Naive thymus-derived CD4-positive, alpha-beta T cell (primary cell): ENCODE measurements at places on chromosomes 2 and 18. TPM values are rescaled to one million over a fixed set of nuclear protein-coding genes. Genes with fewer than 3 reads are reported as not detected.

GRHL1 gene
- polyA plus RNA-seq: not detected

HOXD1 gene
- not detected for polyA plus RNA-seq

C2orf78 gene
- polyA plus RNA-seq: not detected

HADHA gene
- polyA plus RNA-seq: 150 TPM

ESPNL gene
- not detected for polyA plus RNA-seq

CD226 gene
- 27.9 TPM for polyA plus RNA-seq

LINC00305 gene
- polyA plus RNA-seq: not detected

CHRNG gene
- 0.26 TPM for polyA plus RNA-seq

C2orf80 gene
- not detected for polyA plus RNA-seq

RMND5A gene
- polyA plus RNA-seq: 13.9 TPM

- DNase-seq: no peak
Measured at GRCh38 chr2:6929196-6929819, 12.1 kb downstream of the RNF144A start.

DNA sequence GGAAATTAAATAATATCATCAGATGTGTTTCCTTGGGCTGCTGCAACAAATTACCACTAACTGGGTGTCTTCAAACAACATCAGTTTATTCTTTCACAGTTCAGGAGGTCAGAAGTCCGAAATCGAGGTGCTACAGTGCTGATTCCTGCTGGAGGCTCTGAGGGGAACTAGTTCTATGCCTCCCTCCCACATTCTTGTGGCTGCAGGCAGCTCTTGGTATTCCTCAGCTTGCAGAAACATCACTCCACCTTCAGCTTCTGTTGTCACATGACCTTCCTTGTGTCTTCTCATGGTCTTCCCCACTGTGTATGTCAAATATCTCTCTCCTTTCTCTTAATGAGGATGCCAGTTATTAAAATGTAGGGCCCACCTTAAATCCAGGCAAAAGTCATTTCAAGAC lies 29.3 kb upstream of the DCC start:
- no peak for DNase-seq

- DNase-seq: no peak
Measured at GRCh38 chr2:133602538-133602937, 34.3 kb upstream of the NCKAP5 start.

- DNase-seq: no peak
Measured at GRCh38 chr2:178304333-178304732, 110.0 kb downstream of the OSBPL6 start.

GRCh38 chr2:101231937-101232730 lies 20.6 kb upstream of the CNOT11 start:
- DNase-seq: no peak

DNA sequence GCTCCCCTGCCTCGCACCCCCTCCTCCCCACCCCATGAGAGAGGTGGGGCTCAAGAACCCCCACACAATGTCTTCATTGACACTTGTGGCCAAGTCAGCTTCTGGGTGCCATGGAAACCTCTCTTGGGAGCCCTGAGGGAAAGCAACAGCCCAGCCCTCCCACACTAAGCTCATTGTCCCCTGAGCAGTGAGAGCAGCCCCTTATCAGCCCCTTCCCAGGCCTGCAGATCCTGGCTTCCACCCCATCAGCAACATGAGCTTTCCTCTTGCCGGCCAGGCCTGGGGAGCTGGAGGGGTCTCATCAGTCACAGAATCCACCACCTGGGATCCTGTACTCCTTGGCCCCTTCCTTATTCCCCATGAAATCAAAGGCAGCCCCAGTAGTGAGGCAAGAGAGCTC lies 107.8 kb upstream of the ST3GAL5 start:
- no peak for DNase-seq

GRCh38 chr2:186058614-186059013 lies 320.0 kb downstream of the FSIP2 start:
- DNase-seq: no peak

DNA sequence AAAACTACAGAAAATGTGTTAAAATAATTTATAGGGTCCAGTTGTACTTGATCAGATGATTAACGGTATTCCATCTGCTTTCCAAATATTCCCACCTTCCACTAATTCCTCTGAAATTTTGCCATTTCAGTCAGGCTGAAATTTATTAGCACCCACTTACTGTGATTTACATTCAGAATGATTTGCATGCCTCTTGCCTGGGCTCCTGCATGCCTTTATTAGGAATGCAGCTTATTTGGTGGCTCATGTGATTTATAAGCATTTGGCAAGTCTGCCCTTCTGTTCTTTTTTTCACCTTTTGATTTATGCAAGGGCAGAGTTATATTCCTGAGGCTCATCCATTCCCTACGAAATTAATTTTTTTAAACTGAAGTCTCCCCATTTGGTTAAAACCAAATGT lies 1594.5 kb upstream of the PIK3C3 start:
- DNase-seq: no peak

DNA sequence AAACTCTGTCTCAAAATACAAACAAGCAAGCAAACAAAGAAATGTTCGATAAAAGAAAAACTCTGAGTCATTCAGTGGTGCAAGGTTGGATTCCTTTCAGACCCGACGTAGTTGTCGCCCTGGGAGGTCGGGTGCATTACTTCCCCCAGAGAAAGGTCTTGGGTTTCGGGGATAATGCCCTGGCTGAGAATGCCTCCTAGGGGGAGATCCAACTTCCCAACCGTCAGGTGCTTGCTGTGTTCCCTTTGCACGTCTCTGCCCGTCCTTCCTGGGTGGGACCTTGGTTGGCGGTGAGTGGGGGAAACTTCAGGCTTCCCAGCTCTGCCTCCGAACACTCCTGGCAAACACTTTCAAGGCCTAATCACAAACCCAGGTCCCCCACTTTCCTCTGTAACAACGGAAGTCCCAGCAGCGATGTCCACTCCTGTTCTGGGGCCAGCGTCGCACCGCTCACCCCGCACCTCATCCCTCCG lies 609 bp downstream of the TPGS2 start:
- peak; percentile 16 for DNase-seq

- no peak for DNase-seq
Measured at GRCh38 chr2:215812966-215813365, 200.4 kb downstream of the MREG start.

DNA sequence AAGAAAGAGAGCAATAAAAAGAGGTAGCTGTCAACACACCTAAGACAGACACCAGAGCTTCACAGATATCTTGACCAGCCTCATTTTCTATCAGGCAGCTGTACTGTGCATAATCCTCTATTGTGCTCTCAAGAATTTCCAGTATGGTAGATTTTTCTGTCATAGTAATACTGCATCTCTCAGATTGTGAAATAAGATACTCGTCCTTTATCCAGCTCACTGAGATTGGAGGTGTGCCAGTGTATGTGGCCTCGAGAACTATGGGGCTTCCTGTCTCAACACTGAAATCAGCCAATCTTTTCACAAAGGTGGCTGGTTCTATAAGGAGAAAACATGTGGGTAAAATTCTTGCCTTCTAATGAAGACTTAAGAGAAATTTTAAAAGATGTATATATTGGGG lies 88.9 kb downstream of the TTN start:
- no peak for DNase-seq

DNA sequence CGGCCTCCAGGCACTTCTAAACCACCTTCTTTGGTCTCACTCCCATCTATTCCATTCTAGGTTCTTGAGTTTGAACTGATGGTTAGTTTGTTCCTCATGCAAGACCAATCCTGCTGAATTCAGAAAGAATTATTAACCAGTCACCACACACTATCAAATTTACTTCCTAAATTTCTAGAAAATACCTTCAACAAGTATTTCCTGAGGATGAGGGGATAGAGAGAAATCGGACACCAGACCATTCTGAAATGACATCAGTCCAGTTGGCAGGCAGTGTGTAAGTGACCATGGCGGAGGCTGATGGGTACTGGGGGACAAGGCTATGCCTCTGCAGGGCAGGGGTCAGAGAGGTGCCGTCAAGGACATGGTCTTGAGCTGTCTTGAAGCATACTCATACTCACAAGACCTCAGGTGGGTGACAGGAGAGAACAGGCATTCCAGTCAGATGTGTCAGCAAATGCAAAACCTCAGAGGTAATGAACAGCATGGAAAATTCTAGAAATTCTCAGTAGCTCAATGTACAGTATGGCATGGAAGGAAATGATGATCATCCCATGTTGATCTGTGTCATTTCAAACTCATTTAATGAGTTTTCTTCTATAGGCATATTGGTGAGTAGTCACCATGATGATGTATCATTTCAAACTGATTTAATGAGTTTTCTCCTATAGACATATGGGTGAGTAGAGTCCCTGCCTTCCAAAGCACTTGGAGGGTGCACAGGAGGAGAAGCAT lies 119.6 kb downstream of the DDX1 start:
- no peak for DNase-seq

- DNase-seq: peak; percentile 47
Measured at GRCh38 chr2:207474863-207475485, 54.8 kb upstream of the CREB1 start.

- DNase-seq: no peak
Measured at GRCh38 chr2:169361706-169362117, 622 bp downstream of the LRP2 start.

- DNase-seq: peak; percentile 28
Measured at GRCh38 chr18:58863539-58864145, 1.0 kb upstream of the ZNF532 start.

DNA sequence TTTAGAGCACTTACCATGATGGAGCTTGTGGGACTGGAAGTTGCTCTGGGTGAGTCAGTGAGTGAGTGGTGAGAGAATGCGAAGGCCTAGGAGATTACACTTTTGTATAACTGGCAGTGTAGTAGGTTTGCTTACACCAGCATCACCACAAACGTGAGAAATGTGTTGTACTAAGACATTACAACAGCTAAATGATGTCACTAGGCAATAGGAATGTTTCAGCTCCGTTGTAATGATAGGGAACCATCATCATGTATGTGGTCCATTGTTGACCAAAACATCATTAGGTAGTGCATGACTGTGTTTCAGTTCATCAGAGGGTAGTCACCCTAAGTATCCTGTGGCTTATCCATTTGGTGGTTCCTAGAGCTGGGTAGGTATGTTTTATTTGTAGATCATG lies 11.9 kb downstream of the ZNF407 start:
- DNase-seq: no peak

GRCh38 chr2:159251296-159252173 lies 35.0 kb downstream of the WDSUB1 start:
- DNase-seq: no peak

GRCh38 chr2:119513832-119514231 lies 10.5 kb downstream of the SCTR start:
- DNase-seq: no peak

GRCh38 chr18:6920099-6920955 lies 190.8 kb downstream of the ARHGAP28 start:
- DNase-seq: no peak

DNA sequence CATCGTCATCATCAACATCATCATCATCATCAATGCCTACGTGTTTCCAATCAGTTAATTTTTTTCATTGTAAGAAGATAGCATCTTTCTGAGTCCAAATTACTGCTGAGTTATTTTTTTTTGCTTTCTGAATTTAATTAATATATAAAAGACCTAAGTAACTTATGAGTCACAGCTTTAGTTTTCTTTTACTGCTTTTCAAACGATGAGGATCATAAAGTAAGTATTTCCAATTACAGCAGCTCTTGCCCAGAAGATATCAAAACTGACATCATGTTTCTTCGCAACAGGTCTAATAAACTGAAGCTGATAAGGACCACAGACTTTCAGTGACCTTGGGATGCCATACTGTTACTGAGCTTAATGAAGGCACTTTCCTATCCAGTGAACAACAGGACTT lies 442.2 kb downstream of the DSEL start:
- no peak for DNase-seq

DNA sequence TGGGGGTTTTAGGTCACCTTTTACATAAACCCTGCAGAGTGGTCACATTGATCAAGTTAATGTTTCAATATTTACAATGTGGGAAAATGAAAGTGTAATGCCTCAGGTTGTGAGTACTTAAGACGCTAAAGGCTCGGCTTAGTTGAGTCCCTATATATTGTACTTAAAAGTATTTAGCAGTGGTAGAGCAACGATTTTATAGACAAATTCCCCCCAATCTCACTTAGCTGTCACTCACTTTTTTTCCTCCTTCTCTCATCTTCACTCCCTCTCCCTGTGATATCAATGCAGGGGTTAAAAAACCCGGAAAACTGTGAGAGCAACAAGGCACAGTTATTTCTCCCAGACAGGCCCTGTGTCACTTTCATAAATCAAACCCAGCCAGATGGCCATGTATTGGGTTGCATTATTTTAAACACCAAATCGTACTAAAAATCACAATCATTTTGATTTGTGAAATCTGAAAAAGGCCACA lies 5.4 kb downstream of the POU3F3 start:
- DNase-seq: no peak

- DNase-seq: no peak
Measured at GRCh38 chr2:222217712-222218111, 81.1 kb downstream of the PAX3 start.

DNA sequence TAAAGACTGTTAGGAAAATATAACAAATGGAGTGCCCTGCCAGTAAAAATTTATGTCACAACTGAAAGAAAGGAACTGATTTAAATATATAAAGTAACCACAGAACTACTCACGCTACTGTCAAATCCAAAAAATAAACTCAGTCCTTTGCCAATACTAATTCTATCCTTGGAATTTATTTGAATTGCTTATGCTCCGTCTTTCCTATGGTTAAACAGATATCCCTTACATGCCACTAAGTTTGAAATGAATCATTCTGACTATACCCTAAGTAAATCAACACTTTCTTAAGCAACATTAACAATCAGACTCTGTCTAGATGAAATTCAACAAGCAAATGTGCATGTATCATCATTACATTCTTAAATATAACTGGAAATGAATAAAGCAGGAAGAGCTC lies 9.8 kb downstream of the HNRNPLL start:
- DNase-seq: no peak

DNA sequence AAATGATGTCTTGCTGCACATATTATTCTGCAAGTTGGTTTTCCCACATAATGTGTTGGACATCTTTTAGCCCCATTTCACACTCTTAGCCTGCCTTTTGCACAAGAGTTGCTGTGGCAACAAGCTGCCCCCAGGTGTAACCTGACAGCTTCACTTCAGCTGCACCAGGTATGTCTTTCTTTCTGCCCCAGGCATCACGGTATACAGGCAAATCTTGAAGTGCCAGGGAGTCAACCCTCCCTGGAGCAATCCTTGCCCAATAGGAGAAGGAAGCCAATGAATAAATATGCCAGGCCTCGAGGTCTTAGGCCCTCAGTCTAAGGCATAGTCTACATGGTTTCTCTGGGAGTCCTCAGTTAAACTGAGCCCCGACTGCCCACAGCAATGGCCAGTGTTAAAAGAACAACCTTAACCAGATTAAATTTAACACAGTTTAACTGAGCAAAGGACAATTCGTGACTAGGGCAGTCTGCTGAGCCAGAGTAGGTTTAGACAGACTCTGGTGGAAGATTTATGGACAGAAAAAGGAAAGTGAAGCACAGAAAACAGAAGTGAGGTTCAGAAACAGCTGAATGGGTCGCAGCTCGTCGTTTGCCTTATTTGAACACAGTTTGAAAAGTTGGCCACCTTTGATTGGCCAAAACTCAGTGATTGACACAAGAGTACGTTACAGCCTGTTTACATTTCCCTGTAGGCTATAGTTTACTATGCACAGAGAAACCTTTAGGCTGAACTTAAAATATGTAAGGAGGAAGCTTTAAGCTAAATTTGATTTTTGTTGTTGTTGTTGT lies 32.0 kb upstream of the C1QL2 start:
- DNase-seq: no peak

- DNase-seq: no peak
Measured at GRCh38 chr2:160942476-160943142, 217.6 kb upstream of the TANK start.

GRCh38 chr18:77486985-77487384 lies 237.3 kb downstream of the GALR1 start:
- no peak for DNase-seq

GRCh38 chr2:158729451-158729850 lies 65.7 kb upstream of the DAPL1 start:
- no peak for DNase-seq
